Stimulated activated effector memory CD8-positive, alpha-beta T cell treated with anti-CD3 and anti-CD28 coated beads, Interleukin-12 subunit alpha, Interleukin-12 subunit beta, amount 100 ng/mL, for 72 hours (primary cell): ENCODE measurements at places on chromosomes 7 and 10.

GRCh38 chr7:110852156-110852940 is 238.6 kb upstream of the LRRN3 start:
- DNase-seq, result no peak

GRCh38 chr10:86165666-86166065 is 200.9 kb downstream of the GRID1 start:
- no peak for DNase-seq

GRCh38 chr7:44876393-44876792 is 8.9 kb downstream of the PURB start:
- no peak for DNase-seq

DNA sequence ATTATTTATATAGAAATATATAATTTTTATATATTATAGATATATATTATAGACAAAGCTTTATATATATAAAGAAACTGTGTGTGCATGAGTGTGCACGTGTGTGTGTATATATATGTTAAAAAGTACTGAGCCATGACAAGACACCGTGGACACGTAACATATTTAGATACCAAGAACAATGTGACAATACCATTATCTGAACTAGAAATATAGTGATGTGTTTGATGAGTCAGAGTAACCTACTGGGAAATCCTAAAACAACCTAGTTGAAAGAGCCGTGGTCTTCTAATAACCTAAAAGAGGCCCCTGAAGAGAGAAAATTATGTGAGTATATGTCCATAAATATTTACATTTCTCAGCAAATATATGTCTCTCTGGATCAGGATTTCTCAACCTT is 50.7 kb upstream of the ITGB8 start:
- no peak for DNase-seq

DNA sequence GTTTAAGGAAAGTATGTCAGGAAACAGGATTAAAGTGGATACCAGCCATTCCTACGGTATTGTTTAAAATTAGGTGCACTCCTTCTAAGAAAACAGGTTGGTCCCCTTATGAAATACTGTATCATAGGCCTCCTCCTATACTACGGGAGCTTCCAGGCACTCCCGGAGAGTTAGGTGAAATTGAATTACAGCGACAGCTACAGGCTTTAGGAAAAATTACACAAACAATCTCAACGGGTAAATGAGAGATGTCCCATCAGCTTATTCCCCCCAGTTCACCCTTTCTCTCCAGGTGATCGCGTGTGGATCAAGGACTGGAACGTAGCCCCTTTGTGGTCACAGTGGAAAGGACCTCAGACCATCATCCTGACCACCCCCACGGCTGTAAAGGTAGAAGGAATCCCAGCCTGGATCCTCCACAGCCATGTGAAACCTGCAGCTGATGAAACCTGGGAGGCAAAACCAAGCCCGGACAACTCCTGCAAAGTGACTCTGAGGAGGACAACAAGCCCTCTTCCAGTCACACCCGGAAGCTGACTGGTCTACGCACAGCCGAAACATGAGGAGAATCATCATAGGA is 25.1 kb upstream of the GHITM start:
- DNase-seq, result no peak

DNA sequence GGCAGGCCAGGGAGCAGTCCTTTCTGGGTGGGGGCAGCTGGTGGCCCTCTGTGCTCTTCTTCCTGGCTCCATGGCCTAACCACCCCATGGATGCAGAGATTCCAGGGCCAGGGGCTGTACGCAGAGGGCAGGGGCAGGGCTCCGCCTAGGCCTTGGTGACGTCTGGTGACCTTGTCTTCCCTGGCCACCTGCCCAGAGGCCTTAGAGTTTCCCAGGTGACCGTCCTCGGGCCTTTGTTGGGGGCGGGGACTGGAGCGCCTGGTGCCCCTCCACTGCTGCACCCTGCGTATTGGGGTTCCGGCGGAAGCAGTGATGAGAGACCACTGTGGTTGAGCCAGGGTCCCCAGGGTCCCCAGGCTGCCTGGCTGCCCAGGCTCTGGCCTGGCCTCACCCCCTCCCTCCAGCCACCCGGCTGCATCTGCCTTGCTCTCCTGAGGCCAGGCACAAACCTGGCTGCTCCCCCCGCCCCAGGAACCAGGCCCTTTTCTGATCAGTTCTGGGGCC is 10.3 kb downstream of the PWWP2B start:
- DNase-seq, result no peak

GRCh38 chr7:124429923-124430322 is 335.7 kb downstream of the GPR37 start:
- DNase-seq, result no peak

- DNase-seq, result peak; percentile 24
Measured at GRCh38 chr10:92291921-92292845, 1.2 kb downstream of the MARCHF5 start.

DNA sequence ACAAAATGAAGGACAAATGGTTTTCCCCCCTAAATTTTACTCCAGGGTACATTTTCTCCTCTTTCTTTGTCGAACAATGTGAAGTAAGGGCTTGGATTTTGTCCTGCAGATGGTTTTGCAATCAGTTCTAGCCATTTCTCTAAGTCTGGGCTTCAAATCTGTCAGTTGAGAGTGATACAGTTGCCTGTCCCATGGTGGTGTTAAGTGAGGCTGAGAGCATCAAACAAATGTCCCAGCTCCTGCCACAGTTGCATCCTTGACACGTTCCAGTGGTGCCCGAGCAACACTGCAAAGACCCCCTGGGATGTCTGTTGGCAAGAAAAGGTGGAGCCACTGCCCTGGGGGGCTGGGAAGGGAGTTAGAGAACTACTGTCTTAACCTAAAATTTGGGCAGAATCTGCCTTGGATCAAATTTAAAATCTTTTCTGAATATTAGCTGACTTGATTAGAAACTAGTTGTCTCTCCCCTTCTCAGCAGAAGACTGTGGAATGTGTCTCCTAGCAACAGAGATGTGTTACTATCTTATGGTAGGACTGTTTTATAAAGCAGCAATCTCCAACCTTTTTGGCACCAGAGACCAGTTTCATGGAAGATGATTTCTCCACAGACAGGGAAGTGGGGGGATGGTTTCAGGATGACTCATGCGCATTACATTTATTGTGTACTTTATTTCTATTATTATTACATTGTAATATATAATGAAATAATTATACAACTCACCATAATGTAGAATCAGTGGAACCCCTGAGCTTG is 102.0 kb upstream of the STEAP1B start:
- no peak for DNase-seq

GRCh38 chr10:510415-510881 is 179.0 kb downstream of the DIP2C start:
- DNase-seq, result no peak

DNA sequence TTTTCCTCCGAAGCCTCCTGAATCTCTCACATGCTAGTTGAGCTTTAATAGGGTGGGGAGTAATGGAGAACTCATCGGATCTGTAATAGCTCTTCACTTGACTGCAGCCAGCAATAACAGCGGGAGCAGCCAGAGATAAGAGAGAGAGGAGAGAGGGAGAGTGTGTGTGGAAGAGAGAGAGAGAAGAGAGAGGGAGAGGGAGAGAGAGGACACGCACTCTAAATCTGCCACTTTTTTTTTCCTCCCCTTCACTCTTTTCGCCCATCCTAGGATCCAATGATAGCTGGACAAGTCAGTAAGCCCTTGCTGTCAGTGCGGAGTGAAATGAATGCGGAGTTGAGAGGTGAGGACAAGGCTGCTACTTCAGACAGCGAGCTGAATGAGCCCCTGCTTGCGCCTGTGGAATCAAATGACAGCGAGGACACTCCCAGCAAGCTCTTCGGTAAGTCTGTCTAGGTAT is 107.9 kb downstream of the POU6F2 start:
- no peak for DNase-seq

- DNase-seq, result no peak
Measured at GRCh38 chr10:33609546-33609945, 275.1 kb upstream of the NRP1 start.

- no peak for DNase-seq
Measured at GRCh38 chr7:131068604-131069021, 259.1 kb upstream of the MKLN1 start.

DNA sequence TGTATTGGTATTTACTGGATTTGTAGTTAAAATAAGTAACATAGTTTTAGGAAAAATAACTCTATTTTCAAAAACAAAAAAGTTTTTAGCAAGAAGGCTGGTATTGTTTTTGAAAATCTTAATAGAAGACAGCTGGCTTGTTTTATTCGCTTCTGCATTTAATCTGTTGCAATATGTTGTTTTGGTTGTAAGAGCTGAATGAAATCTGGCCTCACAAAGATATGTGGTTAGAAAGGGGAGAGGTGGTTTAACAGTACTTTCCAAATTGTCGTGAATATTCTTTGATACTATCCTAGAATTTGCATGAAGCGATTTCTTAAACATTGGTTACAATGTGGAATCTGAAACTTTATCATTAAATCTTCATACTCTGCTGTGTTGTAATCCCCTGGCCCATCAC is 355.9 kb upstream of the FZD8 start:
- DNase-seq, result no peak

DNA sequence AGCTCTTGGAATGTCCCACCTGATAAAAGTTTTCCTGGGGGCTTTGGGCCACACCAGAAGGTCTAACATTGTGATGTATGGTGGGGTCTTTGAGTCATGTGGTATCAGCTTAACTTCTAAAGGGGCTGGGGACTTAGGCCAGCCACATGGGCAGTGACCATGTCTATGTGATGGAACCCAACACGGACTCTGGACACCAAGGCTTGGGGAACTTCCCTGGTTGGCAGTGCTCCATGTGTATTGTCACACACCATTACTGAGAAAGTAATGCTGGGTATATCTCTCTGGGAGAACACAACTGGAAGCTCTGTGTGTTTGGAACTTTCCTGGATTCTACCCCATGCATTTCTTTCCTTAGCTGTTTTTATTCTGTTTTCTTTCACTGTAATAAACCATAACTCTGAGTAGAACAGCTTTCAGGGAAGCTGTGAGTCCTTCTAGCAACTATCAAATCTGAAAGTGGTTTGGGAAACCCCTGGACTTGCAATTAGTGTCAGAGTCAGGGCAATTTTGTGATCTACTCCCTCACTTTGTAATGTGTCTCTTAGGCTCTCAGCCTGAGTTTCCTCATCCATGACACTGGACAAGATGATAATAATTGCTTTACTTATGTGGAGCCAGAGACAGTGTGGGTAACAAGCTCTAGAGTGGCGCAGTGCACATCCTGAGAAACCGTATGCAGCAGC is 28.4 kb upstream of the AGK start:
- no peak for DNase-seq

- no peak for DNase-seq
Measured at GRCh38 chr7:77954773-77955555, 156.4 kb downstream of the PHTF2 start.

GRCh38 chr10:3400348-3400747 is 227.8 kb upstream of the PITRM1 start:
- DNase-seq, result no peak

DNA sequence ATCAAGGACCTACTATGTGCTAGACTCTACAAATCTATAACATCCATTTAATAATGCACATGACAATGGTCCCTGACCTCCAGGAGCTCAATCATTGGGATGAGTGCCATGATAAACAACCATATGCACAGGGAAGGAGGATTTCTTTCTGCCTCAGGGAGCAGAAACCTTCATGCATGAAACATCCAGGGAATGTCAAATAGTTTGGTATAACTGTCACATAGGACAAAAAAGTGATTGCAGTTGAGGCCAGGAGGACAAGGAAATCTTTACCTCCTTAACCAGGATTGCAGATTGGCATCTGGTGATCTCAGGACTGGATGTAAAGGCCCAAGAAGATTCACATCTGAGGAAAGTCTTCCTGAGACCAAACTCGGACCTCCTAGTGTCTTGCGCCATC is 993.1 kb downstream of the KCNMA1 start:
- no peak for DNase-seq

GRCh38 chr7:142587578-142588191 is 161.6 kb upstream of the PRSS1 start:
- no peak for DNase-seq

- no peak for DNase-seq
Measured at GRCh38 chr7:125568799-125569198, 639.2 kb upstream of the POT1 start.

DNA sequence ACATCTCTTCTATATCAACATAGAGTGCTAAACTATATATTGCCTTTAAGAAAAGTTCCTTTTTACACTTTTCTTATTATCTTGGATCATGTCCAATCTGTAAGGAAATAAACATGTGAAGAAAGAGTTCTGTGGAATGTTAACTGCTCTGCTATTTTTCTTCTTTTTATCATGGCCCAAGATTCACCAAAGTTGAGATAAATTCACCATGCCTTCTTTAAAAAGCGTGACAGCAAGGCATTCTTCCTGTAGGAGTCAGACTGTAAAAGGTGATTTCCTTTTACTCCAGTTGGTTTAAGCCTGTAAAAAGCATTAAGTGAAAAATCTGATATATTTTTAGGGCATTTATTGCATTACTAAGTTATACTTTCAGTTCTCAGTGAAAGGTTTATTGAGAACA is 165.7 kb upstream of the FZD1 start:
- DNase-seq, result no peak

DNA sequence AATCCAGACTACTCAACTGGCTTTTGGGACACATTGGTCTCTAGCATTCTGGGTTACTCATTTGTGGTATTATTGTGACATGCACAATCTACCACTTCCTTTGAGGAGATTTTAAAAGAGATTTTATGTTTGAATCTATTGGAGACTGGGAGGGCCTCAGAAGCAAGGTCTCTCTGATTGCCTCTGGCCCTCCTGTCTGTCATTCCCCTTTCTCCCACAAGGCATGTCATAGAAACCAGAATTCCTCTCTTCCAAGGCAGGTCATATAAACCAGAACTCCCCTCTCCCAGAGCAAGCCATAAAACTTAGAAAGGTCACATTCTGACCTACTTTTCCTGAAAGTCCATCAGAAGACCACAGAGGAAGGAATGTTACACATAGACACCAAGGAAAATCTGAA is 777.7 kb downstream of the PHTF2 start:
- DNase-seq, result no peak

DNA sequence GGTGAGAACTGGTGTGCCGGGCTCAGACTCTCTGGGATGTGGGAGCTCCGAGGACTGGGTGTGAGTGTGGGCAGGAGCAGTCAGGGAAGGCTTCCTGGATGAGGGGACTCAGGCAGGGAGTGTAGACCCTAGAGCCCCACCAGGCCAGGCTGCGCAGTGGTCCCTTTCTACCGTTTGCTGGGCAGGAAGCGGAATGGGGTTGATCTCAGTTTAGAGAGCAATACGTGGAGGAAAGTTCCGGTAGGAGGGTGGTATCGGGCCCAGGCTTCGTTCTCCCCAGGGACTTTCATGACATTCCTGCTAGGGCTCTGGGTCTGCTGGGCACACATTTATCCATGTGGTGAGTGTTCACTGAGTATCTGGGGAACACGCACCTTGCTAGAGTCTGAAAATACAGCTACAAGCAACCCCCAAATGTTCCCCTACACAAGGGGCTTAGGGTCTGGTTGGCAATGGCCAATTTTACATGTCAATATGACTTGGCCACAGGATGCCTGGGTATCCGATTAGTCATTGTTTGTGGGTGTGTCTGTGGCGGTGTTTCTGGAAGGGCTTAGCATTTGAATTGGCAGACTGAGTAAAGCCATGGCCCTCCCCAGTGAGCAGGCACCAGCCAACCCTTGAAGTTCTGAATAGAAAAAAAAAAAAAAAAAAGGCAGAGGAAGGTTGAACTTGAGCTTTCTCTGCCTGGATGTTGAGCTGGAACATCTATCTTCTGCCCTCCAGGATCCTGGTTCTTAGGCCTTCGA is 20.8 kb downstream of the GHRHR start:
- DNase-seq, result no peak

- no peak for DNase-seq
Measured at GRCh38 chr7:108076156-108076555, 54.0 kb downstream of the LAMB4 start.
